Fibroblast of lung (primary cell): ENCODE measurements at places on chromosomes 13 and 19. TPM values are rescaled to one million over a fixed set of nuclear protein-coding genes. Genes with fewer than 3 reads are reported as not detected.

The CEACAM7 gene
- total RNA-seq, result not detected in 2 replicates

The EPN1 gene
- total RNA-seq, result 16.2 and 47.1 TPM in 2 replicates

The CAPN12 gene
- total RNA-seq, result 0.26 and 0.50 TPM in 2 replicates

The ADPRHL1 gene
- 1.5 TPM in 2 replicates for total RNA-seq

The LRP3 gene
- total RNA-seq, result 24.4 and 28.2 TPM in 2 replicates

The NPAS1 gene
- 0.26 and 0.33 TPM in 2 replicates for total RNA-seq

The TMEM259 gene
- 47.5 and 57.8 TPM in 2 replicates for total RNA-seq

The ZNF610 gene
- 3.3 and 5.3 TPM in 2 replicates for total RNA-seq

The SUPT5H gene
- 46.0 and 50.2 TPM in 2 replicates for total RNA-seq

The PCCA gene
- 52.1 and 73.0 TPM in 2 replicates for total RNA-seq

The LGALS7 gene
- total RNA-seq, result not detected in 2 replicates

The KLF1 gene
- total RNA-seq, result under 0.01 TPM in 1 of 2 replicates, not detected in the other

The SLC25A41 gene
- total RNA-seq, result under 0.01 and 0.26 TPM in 2 replicates

The CGB2 gene
- not detected in 2 replicates for total RNA-seq

The SYCN gene
- total RNA-seq, result not detected in 2 replicates

The ZNF284 gene
- 3.3 and 4.0 TPM in 2 replicates for total RNA-seq

The URAD gene
- total RNA-seq, result not detected in 2 replicates

The PSG11 gene
- not detected in 2 replicates for total RNA-seq

The ZNF491 gene
- total RNA-seq, result 3.3 and 5.8 TPM in 2 replicates

The ZNF296 gene
- total RNA-seq, result not detected in 2 replicates

The ZSCAN1 gene
- total RNA-seq, result under 0.01 TPM in 1 of 2 replicates, not detected in the other

The TMEM91 gene
- 9.7 and 10.8 TPM in 2 replicates for total RNA-seq
